ENCODE measurements at places on chromosomes 4 and X. TPM values are rescaled to one million over a fixed set of nuclear protein-coding genes. Genes with fewer than 3 reads are reported as not detected.

The TEX13A gene
- not detected for total RNA-seq

- DNase-seq = peak; percentile 82
Observed at GRCh38 chr4:124060261-124060918, 652.1 kb downstream of the ANKRD50 start.

The C4orf51 gene
- total RNA-seq = not detected

DNA sequence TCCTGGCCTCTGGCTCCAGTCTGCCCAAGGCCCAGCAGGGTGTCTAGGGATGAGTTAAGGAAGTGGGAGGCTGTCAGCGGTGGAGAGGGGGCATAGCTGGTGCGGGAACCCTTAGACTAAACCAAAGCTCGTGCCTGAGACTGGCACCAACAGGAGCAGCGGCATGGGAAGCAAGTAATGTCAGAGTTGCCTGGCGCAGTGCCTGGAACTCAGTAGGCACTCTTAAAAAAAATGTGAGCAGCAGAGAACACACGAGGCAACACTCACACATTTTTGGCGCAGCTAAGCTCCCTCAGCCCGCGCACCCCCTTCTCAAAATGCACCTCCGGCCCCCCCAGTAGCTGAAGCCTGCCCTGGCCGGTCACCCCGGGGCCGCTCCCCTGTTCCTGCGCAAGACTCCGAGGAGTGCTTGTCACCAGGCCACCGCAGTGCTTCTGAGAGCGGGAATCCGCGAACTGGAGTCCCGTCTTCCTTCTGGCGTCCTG lies 583 bp downstream of the GABRE start:
- no peak for DNase-seq

DNA sequence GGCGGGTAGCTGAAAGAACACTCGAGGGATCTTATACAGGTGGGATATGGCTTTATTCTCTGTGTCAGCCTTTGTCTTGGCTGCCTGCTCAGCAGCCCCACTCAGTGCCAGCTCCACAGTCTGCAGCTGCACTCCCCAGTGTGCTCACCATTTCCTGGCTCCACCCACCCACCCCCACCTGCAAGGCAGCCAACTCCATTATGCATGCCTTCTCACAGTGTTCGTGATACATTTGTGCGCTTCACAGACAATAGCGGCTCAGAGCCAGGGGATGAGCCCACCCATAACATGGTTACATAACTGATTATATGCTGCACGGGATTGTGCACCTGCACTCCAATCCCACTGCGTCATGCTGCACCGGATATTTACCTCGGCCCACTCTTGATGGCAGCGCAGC lies 8.8 kb upstream of the TMEM128 start:
- DNase-seq = no peak

The RIPPLY1 gene
- total RNA-seq = not detected

The TMPRSS11D gene
- not detected for total RNA-seq

- DNase-seq = no peak
Observed at GRCh38 chrX:134957836-134958235, 33.0 kb upstream of the SMIM10 start.

DNA sequence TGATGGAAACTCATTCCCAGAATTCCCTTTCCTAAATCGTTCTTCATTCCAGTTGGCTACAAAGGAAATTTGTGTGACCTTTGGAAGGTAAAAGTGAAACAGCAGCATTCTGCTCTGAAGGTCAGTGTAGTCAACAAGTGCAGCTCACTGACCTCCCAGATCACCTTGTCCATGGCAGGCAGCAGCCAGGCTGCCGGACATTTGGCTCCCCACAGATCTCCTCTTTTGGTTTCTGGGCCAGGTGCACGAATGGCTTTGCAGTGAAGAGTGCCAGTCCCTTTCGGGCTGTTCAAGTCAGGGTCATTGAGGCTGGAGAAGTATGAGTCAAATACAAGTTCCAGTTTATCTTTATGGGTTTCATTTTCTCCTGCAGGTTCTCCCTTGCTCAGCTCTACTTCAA lies 14.3 kb downstream of the GPRIN3 start:
- no peak for DNase-seq

The VEGFD gene
- not detected for total RNA-seq

The FAM47E gene
- 0.54 TPM for total RNA-seq

GRCh38 chr4:17347445-17347844 lies 164.4 kb downstream of the QDPR start:
- DNase-seq = no peak

GRCh38 chrX:39360101-39360500 lies 558.8 kb downstream of the MID1IP1 start:
- DNase-seq = no peak

The OSTC gene
- total RNA-seq = 240 TPM

DNA sequence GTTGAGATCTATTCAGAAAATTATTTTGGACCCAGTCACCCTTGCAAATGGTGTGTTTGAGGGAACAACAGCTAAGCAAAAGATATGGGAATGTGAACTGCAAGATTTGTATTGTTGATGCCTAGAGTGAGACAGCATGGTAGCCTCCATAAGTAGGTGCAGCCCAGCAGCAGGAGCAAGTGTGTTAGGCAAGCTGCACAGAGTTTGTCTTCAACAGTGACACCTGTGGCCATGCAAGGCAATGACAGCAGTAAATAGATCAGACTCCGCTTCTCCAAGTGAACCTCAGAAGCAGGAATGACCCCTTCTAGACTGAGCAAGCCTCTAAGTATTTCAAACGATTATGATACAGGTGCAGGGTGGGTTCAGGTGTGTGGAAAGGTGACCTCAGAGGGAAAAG lies 133.4 kb upstream of the MSX1 start:
- no peak for DNase-seq

DNA sequence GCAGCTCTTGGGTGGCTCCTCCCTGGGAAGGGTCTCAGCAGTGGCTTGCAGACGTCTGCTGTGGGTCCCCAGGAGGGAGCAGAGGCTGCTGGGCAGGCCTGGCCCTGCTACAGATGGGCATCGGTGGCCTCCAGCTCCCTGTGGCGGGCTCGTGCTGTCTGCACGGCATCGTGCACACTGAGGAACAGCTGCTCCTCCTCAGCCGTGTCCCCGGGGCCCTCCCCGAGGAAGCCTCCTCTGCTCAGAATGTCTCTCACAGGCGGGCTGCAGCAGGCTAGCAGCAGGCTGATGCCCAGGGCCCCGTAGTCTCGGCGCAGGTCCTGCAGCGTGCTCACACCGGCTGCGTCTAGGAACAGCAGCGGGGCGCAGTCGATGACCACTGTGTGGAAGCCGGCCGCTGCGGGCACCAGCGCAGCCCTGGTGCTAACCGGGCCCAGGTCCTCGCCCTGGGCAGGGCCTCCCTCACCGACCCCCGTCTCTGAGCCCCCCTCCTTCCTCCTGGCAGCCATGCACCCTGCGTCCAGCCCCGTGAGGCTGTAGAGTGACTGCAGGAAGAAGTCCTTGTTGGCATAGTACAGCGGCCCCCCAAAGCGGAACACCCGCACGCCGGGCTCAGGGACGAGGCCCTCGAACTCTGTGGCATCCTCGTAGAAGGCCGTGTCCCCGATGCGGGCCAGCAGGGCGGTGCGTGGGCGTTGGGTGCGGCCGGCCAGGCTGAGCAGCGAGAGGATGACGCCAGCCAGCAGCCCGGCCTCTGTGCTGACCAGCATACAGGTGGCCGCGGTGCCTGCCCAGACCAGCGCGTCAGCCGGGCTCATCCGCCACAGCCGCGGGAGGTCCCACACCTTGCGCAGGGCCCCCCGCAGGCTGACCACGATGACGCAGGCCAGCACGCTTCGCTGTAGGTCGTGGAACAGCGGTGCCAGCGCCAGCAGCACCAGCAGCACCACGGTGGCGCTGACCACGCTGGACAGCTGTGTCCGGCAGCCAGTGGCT lies 2.2 kb downstream of the IDUA start:
- no peak for DNase-seq

DNA sequence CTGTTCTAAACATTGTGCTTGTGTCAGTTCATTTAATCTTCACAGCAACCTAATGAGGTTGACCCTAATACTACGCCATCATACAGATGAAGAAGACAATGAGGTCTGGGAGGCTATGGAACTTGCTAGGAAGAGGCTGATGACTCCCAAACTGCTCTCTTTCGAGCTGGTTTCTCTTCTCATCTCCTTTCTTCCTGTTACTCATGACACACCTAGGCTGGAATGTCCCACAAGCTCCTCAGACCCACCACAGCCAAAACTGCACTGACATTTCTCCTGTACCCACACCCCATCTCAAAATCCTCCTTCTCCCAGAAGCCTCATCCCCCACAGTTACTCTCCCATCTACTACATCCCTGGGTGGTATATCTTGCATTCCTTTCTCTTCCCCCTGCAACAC lies 27.4 kb upstream of the PJA1 start:
- DNase-seq = no peak

GRCh38 chrX:136768469-136769084 lies 12.2 kb downstream of the ARHGEF6 start:
- DNase-seq = peak; percentile 91

The ARX gene
- total RNA-seq = not detected

The CDKL5 gene
- total RNA-seq = 19.2 TPM

DNA sequence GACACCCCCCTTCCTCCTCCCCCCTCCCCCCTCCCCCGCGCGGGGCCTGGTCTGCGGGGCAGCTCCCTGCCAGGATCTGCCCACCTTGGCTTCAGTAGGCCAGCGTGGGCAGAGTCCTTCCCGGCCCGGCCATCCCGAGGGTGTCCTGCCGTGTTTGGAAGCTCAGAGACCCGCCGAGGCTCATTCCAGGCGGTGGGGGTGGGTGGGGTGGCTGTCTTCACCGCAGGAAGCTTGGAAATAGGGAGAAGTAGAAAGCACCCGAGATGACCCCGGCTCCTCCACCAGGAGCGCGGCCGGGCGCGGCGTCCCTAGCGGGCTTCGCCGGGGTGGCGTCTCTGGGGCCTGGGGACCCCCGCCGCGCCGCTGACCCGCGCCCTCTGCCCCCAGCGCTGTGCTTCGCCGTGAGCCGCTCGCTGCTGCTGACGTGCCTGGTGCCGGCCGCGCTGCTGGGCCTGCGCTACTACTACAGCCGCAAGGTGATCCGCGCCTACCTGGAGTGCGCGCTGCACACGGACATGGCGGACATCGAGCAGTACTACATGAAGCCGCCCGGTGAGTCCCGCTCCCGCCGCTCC lies 1.6 kb downstream of the NAT8L start:
- DNase-seq = no peak

DNA sequence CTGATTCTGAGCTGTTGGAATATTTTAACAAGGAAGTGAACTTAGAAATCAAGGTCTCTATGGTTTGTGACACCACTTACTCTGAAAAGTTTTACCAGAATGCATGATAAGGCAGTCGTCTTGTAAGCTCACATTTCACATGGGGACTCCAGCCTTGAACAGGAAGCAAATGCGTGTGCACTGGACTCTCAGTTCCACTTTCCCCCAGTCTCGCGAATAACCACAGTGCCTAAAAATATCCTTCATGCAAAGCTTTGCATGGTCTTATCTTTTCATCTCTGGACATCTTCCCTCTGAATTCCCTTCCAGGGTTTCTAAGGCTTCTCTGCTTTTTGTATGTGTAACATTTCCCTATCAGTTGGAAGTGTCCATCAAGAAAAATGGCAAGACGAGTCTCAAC lies 581.8 kb downstream of the NLGN4X start:
- no peak for DNase-seq

DNA sequence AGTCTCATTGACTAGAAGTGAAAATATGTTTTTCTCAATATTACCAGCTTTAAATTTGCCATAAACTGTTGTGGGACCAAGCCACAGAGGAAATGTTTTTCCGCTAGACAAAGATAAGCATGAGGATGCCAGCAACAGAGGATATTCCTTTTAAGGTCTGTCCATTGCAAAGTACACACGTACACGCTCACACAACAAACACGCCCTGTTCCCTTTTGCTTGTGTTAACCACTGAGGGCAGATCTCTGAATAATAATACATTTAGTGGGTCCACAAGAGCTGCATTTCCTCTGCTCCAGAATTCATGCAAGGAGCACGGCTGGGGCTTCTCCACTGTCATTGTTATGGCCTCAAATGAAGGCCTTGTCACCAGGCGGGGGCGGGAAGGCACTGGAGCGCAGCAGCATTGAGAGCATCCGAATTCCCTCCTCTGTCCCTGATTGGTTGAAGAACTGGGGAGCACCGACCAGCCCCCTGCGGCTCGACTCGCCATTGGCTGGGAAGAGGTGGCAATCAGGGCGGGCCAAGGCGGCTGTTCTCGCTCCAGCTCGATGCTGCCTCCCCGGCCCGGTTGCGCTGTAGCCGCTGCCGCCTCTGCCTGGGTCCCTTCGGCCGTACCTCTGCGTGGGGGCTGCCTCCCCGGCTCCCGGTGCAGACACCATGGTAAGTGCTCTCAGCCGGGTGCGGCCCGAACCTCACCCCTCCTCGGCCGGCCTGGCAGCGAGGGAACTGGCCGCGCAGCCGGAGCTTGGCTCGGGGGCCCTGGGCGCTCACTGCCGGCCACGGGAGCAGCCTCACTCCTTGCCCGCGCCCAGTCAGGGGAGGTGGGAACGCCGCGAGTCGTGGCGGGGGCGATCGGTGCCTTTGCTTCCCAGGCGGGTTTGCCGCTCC lies at the start of gene GUCY1B1:
GUCY1B1 (plus strand) TSS at position 541 of the 891 bp plus-strand sequence; CDS start at position 661, 120 bp downstream.
- DNase-seq = peak; percentile 93

DNA sequence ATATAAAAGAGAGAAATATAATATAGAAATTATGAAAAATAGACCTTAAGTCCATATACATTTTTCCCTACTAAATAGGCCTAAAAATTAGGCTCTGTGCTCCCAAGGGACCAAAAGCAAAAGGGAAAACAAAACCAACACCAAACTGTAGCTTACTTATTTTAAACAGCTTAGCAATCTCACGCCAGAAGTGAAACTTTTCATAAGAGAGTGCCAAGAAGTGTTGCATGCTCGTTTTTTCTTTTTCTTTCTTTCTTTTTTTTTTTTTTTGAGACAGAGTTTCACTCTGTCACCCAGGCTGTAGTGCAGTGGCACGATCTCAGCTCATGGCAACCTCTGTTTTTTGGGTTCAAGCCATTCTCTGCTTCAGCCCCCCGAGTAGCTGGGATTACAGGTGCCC lies 250.4 kb downstream of the TMA16 start:
- DNase-seq = no peak

DNA sequence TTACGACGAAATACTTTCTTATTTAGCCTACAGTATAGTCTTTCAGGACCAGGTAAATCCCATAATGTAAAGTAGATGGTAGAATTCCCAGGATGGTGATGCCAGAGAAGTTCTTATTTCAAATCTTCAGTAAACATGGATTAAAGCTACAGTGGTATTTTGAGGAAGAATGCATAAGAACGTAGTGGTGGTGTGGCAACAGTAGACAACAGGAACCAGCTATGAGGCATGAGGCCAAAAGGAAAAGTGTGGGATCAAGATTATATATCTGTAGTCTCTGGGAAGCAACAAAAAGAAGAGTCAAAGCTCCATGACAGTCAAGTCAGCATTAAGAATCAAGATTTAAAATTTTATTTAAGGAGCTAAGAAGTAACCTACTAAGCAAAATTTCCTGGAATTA lies 60.2 kb downstream of the METTL14 start:
- DNase-seq = no peak

The PDLIM3 gene
- 30.7 TPM for total RNA-seq

DNA sequence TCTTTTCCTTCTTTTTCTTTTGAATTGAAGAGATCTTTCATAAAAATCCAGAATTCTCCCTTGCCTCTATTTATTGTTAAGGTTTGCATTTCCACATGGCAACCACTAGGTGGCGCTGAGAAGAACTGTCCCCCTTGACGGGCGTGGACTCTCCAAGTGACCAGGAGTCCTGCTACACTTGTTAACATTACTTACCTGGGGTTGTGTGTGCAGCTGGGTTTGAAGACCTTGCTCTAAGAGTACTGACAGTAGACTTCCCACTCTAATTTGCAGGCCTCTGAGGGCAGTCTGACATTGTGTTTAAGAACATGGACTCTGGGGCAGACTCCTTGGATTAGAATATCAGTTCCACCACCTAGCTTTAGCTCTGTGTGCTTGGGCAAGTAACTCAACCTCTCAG lies 52.8 kb downstream of the GPRIN3 start:
- no peak for DNase-seq

The ADH7 gene
- total RNA-seq = not detected

Measured in astrocyte (in vitro differentiated cells and primary cell).